Dermis blood vessel endothelial cell (primary cell): ENCODE measurements at places on chromosomes 5 and 9.
A peak's percentile ranks its signal among the peaks of the same experiment; 100 is the strongest.

GRCh38 chr5:151238303-151238741 is 14.4 kb upstream of the CCDC69 start:
- DNase-seq, result no peak

DNA sequence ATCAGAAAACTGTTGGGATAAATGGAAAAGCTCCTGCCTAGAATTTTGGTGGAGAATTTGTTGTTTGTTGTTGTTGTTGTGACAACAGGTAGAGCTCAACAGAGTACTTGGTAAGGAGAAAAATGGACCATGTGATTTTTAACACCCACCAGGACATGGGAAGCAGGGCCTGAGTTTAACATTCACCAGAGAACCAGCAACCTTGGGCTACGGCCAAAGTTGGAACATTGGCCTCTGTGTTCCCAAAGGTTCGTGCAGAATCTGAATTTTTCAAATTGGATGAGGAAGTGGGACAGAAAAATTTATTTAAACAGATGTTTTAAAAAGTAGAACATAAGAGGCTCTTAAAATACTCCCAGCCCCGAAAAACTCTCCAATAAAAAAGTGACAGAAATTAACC is 127.0 kb downstream of the GNA14 start:
- DNase-seq, result no peak

- DNase-seq, result no peak
Observed at GRCh38 chr5:151171529-151171928, 13.9 kb upstream of the ANXA6 start.

DNA sequence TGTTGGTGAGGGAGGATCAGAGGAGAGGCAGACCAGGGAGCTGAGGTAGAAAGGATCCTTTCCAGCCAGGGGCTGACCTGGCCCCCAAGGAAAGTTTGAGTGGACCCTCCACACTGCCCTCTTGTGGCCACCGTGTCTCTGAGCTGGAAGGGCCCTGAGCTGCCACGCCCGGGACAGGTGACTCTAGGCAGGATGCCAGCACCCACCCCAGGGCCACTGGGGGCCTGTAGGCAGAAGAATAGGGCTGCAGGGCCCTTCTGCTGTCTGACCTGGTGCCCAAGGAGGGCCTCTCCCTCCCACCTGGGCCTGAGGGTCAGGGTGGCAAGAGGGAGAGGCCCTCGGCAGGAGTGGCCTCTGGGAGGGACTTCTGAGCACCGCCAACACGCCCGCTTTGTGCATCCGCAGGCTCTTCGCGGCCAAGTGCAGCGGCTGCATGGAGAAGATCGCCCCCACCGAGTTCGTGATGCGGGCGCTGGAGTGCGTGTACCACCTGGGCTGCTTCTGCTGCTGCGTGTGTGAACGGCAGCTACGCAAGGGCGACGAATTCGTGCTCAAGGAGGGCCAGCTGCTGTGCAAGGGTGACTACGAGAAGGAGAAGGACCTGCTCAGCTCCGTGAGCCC is 76.8 kb downstream of the LMX1B start:
- DNase-seq, result peak; percentile 59

GRCh38 chr5:32100691-32101302 is 73.3 kb downstream of the GOLPH3 start:
- no peak for DNase-seq

DNA sequence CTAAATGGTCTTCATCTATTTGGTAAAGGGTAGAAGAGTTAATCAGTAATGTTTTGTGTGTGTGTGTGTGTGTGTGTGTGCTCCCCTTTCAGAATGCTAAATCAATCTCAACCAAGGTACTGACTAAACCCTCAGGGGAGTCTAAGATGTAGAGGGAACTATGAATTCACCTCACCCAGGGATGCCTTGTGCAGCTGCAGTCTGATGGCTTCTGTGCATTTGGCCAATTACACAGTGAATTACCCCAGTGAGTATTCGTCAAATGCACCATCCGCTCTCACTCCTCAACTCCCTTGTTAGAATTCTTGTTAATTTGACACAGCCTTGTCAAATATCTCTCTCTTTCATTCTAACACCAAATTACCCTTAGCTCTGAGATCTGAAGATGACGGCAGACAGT is 234.6 kb downstream of the GABRB2 start:
- no peak for DNase-seq

GRCh38 chr9:134612309-134612708 is 29.3 kb upstream of the COL5A1 start:
- DNase-seq, result no peak

GRCh38 chr5:53063791-53064190 is 45.8 kb downstream of the MOCS2 start:
- DNase-seq, result no peak

- no peak for DNase-seq
Observed at GRCh38 chr9:109248133-109248581, 72.7 kb downstream of the EPB41L4B start.

GRCh38 chr5:176873541-176874172 is 25.5 kb downstream of the HK3 start:
- DNase-seq, result no peak

- DNase-seq, result no peak
Observed at GRCh38 chr5:150261231-150261630, 28.3 kb downstream of the CAMK2A start.

DNA sequence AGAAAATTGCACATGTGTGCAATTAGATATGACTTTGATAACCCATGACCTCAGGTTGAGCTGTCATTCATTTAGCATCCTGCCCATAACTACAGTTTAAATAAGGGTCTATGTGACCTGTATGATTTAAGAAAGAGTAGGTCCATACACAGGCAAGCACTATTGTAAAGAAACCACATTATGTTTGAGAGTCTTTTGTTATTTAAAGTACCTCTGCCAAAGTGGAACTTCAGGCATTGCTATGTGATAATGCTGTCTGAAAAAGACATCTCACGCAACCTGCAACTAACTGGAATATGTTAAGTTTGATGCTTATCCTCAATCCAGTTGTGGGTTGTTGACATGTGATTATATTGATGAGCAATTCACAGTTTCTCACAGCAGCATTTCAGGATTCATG is 317.0 kb downstream of the TMEM161B start:
- no peak for DNase-seq

- no peak for DNase-seq
Observed at GRCh38 chr9:89436963-89437625, 60.8 kb downstream of the SEMA4D start.

DNA sequence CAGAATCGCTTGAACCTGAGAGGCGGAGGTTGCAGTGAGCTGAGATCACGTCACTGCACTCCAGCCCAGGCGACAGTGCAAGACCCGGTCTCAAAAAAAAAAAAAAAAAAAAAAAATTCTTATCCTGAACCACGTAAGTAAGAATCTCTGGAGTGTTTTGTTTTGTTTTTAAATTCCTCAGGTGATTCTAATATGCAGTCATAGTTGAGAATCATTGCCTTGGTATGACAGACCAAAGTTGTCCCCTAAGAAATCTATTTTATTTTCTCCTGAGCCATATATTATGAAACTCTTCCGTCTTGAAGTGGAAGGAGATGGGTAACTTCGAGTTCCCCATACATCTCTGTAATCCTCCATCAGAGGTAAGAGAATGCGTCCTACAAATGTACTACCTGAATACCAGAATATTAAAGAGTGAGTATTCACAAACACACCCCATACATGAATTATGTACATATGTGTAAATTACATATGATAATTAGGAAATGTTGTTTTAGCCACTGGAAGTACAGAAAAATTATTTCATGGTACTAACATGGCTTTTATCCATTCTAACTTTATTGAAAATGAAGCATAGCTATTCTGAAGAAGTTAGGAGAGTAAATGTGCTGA is 26.7 kb upstream of the SVEP1 start:
- no peak for DNase-seq

GRCh38 chr9:135857843-135858242 is 49.5 kb downstream of the CAMSAP1 start:
- no peak for DNase-seq

DNA sequence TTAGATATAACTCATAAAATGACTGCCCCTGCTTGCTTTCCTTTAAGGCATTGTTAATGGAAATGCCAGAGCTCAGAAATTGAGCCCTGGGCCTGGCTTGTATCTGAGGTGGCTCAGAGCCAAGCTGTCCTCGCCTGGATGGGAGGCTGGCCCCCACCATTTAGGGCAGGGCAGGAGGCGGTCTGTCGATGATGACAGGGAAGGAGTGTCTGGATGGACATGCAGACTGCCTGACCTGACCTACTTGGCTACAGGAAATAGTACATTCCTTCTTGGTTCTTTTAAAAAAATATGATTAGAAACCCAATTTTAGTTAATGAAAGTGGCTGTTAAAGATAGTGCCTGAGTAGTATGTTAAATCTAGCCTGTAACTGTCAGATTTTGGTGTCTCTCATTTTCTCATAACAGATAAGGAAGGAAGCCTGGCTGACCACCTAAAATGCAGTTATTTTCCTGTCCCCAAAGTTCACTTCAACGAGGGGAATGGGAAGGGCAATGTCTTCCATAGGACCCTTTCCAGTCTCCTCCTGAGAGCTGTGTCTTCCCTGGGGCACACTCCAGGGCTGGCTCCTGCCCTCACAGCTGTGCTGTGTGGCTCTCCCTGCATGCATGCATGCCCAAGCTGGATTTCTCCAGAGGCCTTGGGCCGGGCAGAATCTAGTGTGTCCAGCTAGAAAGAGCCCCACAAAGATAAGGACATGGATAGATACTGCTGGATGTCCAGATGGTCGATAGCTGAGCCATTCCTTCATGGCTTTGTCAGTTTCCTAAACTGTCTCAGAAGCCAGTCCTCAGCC is 42.3 kb downstream of the MACROH2A1 start:
- DNase-seq, result peak; percentile 58

DNA sequence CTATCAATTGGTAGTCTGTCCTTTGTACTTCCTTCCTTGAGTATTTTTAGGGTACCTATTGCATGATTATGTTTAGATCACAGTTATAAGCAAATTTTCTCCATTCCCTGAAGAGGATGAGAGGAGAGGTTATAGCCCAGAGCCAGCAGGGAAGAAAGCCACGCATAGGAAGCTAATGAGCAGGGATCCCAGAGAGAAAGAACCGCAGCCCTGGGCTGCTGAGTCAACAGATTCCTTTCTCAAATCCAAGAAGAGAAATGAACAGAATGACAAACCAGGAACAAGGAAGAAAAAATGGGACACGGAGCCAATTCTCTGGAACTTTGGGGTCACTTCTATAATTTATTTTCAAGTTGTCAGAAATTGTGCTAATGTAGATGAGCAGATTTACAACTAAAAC is 284.5 kb downstream of the RFX3 start:
- no peak for DNase-seq

DNA sequence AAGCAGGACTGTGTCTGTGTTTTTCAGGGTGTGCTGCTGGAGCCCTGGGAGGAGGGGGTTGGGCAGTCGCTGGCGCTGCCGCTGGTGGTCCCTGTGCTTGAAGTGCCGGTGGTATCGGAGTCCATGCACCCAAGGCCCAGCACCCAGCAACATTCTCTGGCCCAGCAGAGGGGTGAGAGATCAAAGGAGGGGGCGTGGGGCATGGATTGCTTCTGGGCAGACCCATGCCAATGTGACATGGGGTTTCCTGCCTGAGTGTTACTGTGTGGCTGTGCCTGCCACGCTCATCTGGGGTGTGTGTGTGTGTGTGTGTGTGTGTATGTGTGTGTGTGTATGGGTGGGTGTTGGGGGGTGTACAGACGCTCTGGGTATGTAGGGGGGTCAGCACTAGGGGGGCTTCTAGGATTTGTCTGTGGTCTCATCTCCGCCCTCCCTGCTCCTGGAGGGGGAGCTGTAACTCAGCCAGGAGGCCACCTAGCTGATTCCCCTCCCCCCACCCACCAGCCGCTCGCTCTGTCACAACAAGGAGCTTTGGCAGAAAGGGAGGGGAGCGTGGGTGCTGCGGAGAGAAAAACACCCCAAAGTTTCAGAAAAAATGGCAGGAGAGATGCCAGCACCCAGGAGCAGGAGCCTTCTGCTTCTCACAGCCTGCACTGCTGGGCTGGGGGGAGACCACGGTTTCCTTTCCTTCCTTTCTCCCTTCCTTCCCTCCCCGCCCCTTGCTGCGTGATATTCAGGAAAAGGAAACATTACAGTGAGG is 35.9 kb upstream of the HSPA9 start:
- DNase-seq, result peak; percentile 28

- DNase-seq, result no peak
Observed at GRCh38 chr5:152256580-152256979, 148.5 kb downstream of the NMUR2 start.

DNA sequence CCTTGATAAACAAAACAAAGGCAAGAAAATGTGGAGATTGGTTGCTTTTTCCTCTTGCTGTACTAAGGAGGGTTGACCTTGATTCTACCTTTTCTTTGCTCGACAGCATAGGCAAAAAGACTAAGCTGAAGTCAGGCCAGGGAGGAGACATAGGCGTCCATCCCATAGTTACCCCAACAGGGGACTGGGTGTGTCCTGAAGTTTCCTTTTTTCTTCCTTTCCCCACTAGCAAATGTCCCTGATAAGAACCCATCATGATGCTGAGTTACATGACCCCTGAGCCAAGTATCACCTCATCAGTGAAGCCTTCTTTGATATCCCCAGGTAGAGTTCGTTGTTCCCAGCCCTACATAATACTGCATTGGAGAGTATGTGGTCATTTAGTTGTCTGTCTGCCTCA is 9.9 kb upstream of the SHROOM1 start:
- DNase-seq, result no peak

DNA sequence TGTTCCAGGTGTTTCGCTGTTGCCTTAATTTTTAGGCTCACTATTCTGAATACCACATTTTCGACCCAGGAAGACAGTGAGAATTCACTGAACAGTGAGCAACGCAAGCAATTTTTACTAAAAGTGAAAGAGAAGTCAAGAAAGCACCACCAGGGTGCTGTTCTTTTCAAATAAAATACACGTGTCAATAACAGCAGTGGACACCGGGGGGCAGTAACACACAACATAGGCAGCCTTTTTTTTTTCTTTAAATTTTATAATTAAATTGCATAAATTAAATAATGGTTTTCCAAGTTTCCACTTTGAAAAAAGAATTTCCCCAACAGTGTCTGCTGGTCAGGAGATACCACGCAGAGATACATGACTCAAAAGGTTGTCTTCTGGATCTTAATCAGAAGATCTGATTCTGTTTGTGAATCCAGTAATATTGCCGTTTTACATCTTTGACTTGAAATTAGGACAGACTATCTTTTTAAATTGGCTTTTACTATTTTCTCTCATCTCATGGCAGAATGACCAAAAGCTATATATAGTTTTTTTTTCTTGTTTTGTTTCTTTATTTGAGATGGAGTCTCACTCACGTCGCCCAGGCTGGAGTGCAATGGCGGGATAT is 47.1 kb upstream of the SH3GL2 start:
- DNase-seq, result peak; percentile 69
